ENCODE measurements at places on chromosomes 7 and 10.

- peak; percentile 48 for DNase-seq
Measured at GRCh38 chr10:3763852-3764625, 21.0 kb downstream of the KLF6 start.

- no peak for DNase-seq
Measured at GRCh38 chr10:61164458-61165160, 220.6 kb upstream of the RHOBTB1 start.

DNA sequence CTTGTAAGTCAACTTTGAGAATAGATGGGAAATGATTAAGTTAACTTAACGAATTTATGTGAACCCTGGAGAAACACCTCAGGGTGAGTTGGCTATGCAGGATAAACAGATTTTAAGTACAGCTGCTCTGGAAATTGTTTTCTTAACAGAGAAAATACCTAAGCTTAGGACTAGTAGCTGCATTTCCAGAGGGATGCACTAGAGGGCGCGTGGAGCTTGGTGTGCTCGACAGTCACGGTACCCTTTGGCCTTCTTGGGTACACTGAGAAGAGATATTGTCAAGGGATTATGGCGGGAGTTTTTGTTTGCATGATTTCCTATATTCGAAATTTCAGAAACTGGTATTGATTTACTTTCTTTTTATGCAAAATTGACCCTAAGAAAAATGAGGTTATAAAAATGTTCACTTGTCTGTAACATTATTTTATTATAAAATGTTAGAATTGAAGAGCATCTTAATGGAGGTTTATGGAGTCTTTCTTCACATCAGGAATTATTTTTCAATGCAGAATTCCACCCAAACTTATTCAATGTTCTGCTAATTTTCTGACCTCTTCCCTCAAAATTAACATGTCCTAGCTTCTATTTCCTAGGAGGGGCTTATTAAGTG, 58.4 kb upstream of the MYO3A start:
- DNase-seq = peak; percentile 57

DNA sequence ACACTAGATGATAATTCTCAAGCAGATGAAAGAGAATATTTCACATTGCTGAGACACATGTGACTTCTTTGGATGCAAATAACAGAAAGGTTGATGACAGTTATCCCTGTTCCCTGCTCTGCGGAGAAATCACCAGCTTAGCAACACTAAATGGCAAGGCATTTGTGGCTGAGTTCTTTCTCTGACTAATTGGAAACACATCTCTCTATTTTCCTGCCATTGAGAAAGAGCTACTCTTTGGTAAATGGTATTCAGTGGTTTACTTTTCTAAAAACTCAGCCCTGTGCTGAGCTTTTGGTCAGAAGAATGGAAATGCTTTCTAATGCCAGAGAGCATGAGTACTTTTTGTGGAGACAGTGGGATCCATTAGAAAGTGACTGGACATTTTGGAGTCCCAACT, 771.4 kb downstream of the LRMDA start:
- no peak for DNase-seq

DNA sequence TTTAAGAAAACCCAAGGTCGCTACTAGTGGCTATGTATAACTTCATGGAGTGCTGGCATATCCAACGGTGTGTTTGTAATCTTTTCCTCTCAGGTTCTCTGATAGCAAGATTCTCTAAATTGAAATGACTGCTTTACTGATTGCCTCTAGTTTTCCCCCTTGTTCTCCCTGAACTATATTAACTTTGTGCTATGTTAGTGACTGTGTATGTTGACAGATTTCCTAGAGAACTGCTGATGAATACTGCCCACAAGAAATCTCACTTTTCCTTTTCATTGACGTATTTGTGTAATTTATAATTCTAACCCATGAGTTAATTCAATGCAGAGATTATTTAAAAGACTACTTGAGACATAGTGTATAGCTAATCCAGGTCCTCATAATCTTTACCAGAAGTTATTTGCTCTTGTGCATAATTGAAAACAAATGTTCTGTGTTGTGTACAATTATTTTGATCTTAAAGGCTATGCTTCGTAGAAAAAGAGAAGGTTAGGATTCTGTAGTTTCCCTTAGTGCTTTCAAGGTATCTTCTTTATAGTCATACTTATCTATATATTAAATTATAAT, 70.6 kb upstream of the GLCCI1 start:
- no peak for DNase-seq

DNA sequence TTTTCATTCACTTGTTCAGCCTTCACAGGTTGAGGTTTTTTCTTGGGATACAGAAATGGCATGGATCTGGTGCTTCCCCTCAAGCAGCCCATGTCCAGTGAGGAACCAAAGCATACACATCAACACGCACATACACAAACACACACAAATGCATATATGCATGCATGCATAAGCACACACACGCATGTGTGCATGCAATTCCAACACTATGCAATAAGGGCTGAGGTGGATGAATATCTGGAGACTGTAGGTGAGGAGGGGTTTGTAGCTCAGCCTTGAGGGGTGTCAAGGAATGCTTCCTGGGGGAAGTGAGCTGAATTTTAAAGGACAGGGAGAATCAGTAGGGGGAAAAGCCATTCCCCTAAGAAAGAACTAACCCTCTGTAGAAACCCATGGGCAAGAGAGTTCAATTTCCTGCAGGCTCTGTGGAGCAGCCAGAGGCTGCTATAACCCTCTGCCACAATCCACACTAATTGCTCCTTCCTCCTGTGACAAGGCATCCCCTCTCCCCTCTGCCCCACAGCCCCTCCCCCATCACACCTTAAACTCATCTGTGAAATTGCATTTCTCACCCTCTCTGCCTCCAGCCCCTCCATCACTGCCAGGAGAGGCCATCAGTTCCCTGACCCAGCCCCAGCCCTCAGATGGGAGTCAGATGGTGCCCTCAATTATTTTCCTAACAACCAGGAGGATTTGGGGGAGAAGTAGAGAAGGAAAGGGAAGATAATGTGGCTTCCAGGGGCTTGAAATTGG, 316.4 kb downstream of the RPS24 start:
- DNase-seq = no peak

DNA sequence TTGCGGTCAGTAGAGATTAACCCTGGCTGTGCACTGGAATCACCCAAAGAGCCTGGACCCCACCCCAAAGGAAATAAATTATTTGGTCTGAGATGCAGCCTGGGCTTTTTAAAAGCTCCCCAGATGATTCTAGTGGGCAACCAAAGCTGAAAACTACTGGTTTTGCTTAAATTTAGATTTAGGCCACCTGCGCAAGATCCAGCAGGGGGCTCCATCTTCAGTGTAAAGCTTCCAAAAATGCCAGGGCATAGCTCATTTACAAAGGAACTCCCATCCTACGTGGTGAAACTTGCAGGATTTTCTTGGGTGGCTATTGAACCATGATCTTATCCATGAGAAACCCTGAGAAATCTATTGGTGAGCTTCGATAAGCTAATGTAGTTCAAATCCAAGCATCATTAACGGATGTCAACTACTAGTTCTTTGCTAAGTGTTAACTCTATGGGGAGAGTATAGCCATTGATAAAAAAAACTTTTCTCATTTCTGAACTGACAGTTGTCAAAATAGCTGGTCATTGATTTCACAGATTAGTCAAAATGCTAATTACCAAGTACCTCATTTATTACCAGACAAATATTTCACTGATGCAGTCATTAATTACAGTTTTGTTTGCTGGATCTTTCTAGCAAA, 315.3 kb downstream of the LHFPL3 start:
- peak; percentile 3 for DNase-seq

DNA sequence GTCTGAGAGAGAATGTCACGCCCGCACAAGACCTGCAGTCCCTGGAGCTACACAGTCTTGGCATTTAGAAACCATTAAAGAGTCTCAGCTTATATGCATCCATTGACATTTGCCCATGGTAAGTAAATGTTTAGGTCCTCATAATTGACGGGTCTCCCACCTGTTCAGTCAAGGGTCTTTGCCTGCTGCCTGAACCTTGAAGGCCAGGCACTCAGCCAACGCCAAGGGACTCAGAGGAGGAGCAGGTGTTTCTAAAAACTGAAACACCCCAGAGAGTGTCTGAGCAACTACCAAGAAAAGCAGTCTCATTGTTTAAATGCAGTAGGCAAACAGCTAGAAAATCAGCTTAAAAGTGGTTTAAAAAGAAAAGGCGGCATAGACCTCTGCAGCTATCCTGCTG, 264.7 kb upstream of the AKR1E2 start:
- DNase-seq = no peak

- no peak for DNase-seq
Measured at GRCh38 chr10:57962839-57963238, 304.9 kb downstream of the IPMK start.

- DNase-seq = no peak
Measured at GRCh38 chr10:72239409-72239808, 23.3 kb upstream of the ASCC1 start.

DNA sequence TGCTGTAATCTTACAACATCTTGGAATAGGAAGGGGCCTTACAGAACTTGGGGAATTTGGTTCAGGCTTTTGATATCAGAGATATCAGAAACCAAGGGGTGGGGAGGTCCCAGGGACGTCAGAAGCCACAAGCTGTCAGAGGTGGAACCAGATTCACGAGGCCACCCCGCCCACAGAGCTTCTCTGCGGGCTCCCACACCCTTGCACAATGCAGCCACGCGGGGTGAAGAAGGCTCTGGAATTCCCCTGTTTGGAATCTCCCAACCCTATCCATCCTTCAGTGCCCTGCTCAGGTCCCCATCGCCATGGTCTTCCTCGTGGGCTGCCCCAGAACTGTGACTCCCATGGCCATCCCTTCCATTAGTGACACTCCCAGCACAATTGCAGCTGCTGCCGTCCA, 247.1 kb upstream of the SHH start:
- no peak for DNase-seq

- DNase-seq = no peak
Measured at GRCh38 chr7:55469721-55470120, 102.6 kb downstream of the VOPP1 start.

DNA sequence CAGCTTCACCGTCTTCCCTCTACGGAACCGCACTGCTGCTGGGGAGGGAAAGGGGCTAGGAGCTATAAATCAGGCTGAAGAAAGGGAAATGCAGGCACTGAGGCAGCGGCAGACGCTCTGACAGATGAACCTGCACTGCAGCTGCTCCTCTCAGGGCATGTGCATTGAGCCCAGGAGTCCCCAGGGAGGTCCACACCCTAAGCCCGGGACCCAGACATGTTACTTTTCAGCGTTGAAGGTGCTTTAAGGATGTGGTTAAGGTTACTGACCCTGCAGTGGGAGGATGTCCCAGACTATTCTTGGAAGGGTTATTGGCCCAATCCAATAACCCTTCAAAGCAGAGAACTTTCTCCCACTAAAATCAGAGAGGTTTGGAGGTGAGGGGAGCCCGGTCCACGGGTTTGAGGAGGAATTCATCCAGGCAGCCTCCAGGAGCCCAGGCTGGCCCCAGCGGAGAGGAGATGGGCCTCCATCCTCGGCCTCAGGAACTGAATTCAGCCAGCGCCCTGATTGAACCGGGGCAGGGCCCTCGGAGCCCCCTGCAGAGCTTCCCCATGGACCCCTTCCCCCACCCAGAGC, 75.4 kb downstream of the ADARB2 start:
- DNase-seq = no peak

- no peak for DNase-seq
Measured at GRCh38 chr10:25934621-25935139, 651 bp downstream of the MYO3A start.

DNA sequence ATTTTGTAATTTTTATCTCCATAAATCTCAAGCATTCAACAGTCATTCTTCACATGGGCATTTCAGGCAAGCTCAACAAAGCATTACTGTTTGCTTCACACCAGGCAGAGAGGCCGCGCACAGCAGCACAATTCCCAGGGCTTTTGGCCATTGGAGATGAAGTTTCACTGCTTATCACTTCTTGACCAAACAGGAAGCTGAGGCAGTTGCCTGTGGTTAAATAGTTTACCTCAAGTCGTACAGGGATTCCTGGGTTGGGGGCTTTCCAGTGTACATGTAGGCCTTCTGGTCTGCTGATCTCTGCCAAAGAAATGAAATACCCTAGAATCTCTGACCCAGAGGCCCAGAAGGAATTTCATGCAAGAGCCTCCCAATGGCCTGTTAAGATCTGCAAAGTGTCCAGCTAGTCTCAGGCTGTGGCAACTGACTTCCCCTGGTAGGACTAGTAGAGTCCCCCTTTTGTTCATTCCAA, 11.2 kb upstream of the PRDX3 start:
- peak; percentile 32 for DNase-seq

DNA sequence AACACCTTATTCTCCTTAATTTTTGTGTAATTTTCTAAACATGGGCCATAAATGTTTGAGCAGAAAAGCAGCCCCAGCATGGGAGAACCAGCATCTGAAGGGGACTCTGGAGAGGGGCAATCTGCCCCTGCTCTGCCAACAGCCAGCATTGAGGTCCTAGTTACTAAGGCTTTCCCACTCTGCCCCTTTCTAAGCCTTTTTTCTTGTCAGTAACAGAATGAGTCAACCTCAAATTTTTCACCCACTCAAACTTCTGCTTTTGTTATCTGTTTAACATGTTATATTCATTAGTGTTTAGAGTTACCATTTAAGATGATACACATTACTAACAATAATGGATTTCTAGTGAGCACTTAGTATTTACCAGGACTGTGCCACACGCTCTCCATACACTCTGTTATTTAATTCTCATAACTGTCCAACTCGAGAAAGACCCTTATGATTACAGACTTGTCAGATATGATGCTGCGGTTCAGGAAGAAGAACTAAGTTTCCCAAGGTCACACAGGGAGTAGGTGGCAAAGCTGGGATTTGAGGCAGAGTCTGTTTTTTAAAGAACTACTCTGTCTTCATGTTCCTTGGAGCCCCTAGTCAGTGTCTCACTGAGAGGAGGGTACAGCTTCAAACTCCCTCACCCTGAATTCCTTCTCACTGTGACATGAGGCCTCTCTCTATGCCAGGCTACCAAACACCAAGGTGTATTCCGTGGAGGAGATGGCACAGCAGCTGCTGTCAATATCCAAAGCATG, 19.9 kb upstream of the GPAM start:
- DNase-seq = no peak

DNA sequence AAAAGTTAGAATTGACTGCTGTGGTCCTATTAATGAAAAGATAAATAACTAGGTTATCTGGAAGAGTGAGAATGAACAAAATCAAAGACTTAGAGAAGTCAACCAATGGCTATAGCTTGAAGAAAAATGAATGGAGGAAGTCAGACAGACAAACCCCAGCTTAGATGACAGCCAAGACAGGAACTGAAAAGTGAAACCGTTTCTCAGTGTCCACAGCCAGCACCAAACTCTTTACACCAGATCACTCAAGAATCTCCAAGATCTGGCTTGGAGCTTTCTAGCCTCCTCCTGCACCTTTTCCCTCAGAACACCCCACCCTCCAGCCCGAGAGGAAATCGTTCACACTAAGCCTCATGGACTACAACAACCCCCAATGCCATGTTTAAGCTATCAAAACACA, 167.0 kb downstream of the SFMBT2 start:
- DNase-seq = no peak
